Astrocyte (in vitro differentiated cells and primary cell): ENCODE measurements at places on chromosomes 11 and 22. TPM values are rescaled to one million over a fixed set of nuclear protein-coding genes. Genes with fewer than 3 reads are reported as not detected.

DNA sequence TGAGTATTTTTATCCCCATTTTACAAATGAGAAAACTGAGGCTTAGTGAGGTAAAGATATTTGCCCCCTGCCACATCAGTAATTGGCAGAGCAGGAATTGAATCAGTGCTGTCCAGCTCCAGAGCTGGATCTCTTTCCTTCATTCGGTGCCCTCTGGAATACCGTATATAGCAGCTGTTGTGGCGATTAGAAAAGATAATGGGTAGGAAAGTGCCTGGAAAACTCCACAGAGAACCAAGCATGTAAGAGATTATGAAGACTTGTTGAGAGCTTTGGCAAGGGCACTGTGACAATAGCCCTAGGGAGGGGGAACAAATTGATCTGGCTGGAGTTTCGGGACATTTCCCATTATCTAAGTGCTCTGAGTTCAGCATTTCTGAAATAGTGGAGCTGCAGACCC, 82.5 kb upstream of the TEAD1 start:
- DNase-seq: no peak

DNA sequence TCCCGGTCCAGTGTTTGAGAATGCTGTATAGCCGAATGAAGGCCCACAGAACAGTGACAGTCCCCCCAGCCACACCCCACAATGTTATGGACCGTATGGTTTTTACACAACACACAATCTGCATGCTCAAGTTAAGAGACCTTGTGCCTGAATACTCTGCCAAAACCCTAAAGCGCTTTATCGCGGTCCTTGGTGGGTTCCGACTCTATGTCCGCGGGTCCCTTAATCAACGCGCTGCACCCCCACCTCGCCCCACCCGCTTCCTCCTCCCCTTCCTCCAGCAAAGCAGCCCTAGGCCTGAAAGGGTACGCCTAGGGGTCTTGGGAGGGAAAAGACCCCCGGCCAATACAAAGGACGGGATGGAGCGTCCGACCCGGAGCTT, 442 bp downstream of the COPB1 start:
- DNase-seq: no peak

DNA sequence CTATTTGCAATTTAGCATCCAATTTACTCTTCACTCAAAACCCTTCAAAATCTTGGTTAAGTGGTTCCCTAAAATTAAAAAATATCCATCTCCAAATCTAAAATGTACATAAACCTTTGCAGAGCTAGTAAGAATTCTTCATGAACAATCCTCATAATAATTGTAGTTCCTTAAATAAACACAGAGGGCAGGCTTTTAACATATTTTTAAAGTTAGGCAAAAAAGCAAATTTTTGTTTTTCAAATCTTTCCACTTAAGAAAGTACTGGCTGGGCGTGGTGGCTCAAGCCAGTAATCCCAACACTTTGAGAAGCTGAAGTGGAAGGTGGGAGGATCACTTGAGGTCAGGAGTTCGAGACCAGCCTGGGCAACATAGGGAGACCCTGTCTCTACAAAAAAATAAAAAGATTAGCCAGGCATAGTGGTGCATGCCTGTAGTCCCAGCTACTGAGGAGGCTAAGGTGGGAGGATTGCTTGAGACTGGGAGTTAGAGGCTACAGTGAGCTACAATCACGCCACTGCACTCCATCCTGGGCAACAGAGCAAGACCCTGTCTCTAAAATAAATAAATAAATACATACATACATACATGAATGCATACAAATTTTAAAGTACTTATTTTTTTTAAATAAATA, 25.1 kb upstream of the PLAAT3 start:
- no peak for DNase-seq

Gene ZP1
- 0.43 TPM in 1 of 2 replicates, not detected in the other for total RNA-seq

Gene CHCHD10
- total RNA-seq: 60.9 and 70.5 TPM in 2 replicates

Gene CCDC188
- total RNA-seq: not detected in 2 replicates

Gene MUC15
- total RNA-seq: 0.10 and 0.16 TPM in 2 replicates

Gene ALDH3B2
- total RNA-seq: not detected in 2 replicates
